ENCODE measurements at places on chromosomes 2 and 18.

GRCh38 chr2:120547662-120548061, 188.0 kb upstream of the GLI2 start:
- no peak for DNase-seq

DNA sequence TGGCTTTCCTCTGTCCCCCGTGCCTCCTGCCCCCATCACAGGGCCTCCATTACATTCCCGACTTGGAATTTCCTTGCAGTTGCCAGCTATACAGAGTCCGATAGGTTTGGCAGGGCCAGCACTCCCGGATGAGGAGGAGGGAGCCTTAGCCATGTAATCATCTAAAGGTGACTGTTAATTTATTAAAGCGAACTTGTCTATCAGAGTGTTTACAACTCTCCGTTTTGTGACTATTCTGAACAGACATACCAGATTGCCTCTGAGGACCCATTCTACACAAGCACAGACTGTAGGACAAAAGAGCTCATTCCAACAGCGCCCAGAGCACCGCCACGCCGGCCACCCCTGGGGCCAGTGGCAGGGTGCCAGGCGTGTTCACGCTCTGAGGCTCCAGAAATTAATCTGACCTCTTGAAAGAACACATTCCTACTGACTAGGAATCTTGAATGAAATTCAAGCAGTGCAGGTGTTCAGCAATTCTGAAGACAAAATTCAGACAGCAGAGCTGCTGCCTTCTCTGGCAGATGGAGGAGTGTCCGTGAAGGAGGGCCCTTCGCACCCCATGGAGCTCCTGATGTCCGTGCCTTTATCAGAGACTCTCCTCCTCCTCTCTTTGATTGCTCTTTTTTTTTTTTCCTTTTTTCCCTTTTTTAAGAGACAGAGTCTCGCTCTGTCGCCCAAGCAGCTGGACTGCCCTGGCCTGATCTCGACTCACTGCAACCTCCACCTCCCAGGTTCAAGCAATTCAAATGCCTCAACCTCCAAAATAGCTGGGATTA, 58.1 kb upstream of the RALBP1 start:
- no peak for DNase-seq

- no peak for DNase-seq
Observed at GRCh38 chr2:103152556-103152955, 390.7 kb downstream of the TMEM182 start.

GRCh38 chr18:54052259-54052658, 172.2 kb downstream of the MBD2 start:
- DNase-seq: no peak

DNA sequence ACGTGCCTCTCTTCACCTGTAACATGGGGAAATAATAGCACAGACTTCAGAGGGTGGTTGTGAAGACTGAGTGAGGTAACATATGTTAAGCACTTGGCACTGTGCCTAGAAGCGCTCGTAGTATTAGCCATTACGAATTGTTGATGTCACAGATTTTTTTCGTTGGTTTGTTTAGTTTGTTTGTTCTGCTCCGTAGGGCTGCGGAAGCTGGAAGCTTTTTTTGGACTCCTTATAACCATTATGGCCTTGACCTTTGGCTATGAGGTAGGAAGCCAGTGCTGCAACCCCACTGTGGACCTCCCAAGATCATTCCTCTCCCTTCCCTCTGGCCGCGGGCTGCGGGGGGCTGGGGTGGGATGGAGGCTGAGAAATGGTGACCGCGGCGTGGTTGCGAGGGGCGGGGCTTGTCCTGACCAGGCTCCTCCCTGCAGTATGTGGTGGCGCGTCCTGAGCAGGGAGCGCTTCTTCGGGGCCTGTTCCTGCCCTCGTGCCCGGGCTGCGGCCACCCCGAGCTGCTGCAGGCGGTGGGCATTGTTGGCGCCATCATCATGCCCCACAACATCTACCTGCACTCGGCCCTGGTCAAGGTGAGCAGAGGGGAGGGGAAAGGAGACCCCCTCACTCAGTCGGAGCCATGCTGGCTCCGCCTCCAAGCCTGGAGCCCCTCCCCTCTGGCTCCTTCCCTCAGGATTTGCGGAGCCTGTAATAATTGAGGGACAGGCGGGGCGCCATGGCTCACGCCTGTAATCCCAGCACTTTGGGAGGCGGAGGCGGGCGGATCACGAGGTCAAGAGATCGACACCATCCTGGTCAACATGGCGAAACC, 5.5 kb downstream of the SLC11A1 start:
- DNase-seq: peak; percentile 40

- DNase-seq: no peak
Observed at GRCh38 chr2:19174176-19174575, 184.2 kb downstream of the OSR1 start.

- DNase-seq: no peak
Observed at GRCh38 chr2:31660812-31661335, 80.1 kb upstream of the SRD5A2 start.

- DNase-seq: no peak
Observed at GRCh38 chr2:209560911-209561310, 137.1 kb downstream of the MAP2 start.

- no peak for DNase-seq
Observed at GRCh38 chr2:43280994-43281393, 54.6 kb upstream of the ZFP36L2 start.

DNA sequence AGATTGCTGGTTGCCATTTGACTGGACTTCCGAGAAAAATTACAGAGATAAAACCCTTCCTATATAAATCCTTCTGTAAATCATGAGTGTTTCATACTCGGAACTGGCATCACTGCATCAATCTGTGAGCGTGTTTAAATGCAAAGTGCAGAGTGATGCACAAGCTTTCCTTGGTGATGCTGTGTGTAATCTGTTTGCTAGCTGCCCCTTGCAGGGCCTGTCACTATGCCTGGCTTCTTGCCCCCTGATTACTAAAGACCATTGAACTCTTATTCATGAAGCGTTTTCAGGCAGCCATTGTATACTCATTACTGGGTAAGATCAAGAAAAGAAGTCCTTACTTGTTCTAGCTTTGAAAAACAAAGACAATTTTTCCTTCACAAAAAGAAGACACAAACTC, 266.9 kb upstream of the FANCL start:
- DNase-seq: no peak

- DNase-seq: no peak
Observed at GRCh38 chr2:36270758-36271157, 84.8 kb upstream of the CRIM1 start.

DNA sequence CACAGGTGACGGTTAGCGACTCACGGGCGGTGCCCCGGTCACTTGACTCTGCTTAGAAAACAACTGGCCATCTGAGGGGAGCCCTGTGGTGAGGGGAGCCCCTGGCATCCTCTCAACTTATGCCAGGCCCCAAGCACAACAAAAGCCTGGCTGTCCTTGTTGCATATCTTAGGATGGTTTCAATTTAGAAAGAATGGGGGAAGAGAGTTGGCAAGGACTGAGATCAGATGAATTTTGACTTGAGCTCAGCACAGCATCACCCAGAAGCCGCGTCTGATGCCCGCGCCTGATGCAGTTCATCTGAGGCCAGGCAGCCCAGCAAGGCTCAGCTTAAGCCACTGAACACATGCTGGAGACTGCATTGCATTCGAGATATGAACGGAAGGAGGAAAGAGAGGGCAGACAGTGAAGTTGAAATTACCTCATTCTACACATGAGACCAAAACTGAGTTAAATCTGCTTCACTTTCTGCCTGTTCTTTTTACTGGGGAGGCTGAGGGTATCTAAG, 36.8 kb downstream of the MYT1L start:
- DNase-seq: no peak

DNA sequence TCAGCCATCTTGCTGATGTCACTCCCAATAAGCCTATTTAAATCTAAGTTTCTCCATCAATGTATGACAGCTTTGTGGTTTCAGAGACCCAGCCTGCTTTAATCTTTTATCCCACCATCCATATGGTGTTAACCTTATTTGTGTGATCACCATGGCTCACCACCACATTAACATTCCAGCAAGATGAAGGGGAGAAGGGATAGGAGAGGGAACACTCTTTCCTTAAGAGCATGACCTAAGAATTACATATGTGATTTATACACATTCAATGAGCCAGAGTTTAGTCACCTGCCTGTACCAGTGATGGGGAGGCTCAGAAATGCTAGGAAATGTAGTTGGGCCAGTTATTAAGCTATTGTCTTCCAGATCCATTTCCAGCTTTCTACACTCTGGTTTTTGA, 44.5 kb upstream of the CHN1 start:
- DNase-seq: no peak

GRCh38 chr2:223230352-223230751, 178.4 kb downstream of the KCNE4 start:
- DNase-seq: no peak

GRCh38 chr2:67858886-67859285, 203.9 kb downstream of the C1D start:
- DNase-seq: no peak

DNA sequence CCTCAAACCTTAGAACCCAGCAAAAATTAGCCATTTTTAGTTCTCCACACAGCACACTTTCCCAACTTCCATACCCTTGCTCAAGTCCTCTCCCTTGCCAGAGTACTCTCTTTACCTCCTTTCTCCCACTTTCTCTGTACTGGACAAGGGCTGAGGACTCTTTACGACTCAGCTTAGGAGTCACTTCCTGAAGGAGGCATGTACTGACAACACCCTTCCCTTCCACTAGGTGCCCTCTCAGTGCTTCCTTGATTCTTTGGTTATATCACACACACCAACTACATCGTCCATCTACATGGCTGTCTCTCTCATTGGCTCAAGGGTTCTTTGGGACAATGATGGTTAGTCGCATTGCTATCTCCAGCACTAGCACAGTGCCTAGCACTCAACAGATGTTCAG, 5.2 kb upstream of the C18orf63 start:
- DNase-seq: no peak

DNA sequence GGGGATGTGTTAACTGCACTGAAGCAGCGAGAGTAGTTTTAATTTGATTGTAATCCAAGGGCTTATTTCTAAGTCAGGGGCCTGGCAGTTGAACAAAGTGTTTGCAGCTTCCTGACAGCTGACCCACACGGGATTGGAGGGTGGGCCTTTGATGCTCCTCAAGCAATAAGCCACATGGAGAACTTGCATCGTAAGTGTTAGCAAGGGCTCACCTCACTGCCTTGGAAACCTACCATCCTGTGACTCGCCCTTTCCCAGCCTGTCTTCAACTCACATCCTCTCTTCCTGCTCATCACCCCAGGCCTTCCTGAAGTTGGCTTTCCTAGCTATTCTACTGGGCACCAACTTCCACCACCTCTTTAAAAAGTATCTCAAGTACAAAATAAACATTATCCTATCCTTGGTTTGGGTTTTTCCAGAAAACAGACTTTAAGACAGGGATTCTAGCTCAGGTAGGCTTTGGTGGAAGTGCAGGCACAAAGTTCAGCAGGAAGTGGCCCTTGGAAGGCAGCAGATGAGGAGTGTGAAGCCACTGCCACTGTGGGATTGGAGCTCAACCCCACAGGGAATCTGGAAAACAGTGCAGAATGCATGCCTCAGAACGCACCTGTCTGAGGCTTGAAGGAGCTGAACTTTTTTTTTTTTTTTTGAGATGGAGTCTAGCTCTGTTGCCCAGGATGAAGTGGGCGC, 31.6 kb downstream of the B3GNT2 start:
- no peak for DNase-seq

GRCh38 chr2:167471332-167471731, 583.1 kb downstream of the XIRP2 start:
- no peak for DNase-seq

GRCh38 chr18:60883587-60883986, 449.6 kb upstream of the CDH20 start:
- no peak for DNase-seq

- no peak for DNase-seq
Observed at GRCh38 chr2:49002750-49003149, 151.6 kb downstream of the FSHR start.

DNA sequence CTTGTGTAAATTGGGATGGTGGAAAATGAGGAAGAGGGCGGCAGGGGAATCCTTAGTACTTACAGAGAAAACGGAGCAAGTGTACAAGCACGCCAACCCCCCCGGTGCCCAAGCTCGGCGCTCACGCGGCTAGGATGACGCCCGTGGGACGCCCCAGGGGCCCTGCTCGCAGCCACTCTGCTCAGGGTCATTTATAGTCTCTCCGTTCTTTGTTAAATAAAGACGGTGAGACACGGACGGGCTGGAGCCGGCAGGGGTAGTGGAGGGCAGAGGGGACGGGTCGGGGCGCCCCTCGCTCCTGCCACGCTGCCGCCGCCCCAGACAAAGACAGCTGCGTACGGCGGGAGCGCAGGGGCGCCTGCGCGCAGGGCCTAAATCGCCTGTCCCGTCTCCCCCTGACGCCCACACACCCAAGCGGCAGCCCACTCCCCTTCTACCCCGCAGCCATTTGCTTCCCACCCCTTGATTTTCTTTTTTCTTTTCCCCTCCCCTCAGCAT, 37.8 kb downstream of the PCBP1 start:
- DNase-seq: no peak

GRCh38 chr2:239580199-239580527, 179.3 kb upstream of the HDAC4 start:
- no peak for DNase-seq

GRCh38 chr18:68229351-68229750, 485.6 kb downstream of the TMX3 start:
- DNase-seq: no peak

GRCh38 chr2:202148515-202149154, 75.6 kb downstream of the KIAA2012 start:
- DNase-seq: no peak

GRCh38 chr2:126668254-126668653, 12.3 kb downstream of the GYPC start:
- DNase-seq: no peak
